CD4-positive, alpha-beta T cell treated with Interleukin-1 beta for 1 hour (primary cell): ENCODE measurements at places on chromosomes 1 and 21.

DNA sequence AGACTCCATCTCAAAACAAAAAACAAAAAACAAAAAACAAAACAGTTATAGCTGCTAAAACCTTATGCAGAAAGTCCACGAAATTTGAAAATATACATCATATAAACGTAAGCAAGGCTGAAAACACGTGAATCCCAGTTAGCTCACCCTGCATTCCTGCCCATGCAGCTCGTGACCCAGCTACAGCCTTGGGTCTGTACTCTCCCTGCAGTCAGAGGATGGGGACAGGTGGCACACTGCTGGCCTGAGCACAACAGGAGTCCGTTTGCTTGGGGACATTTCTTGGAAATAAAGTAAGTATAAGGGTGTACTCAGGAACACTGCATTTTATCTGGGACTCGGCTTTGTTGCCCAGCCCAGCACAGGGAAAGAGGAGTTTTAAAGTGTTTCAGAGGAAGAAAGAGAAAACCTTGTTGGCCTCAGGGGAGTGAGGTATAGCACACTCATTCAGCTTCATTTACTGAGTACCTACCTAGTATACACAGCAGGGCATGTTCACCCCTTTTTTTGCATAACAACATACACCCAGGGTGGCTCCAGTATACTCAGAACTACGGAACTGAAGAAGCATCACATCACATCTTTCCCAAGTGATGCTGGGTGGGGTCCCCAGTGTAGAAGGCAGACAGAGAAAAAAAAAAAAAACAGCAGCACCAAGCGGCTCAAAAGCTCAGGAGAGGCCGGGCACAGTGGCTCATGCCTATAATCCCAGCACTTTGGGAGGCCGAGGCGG is 44.1 kb downstream of the CAPZB start:
- no peak for DNase-seq

GRCh38 chr1:29644812-29645211 is 408.5 kb downstream of the PTPRU start:
- no peak for DNase-seq

GRCh38 chr1:34433099-34433498 is 256.4 kb downstream of the C1orf94 start:
- no peak for DNase-seq

GRCh38 chr1:14205066-14205465 is 393.4 kb upstream of the KAZN start:
- DNase-seq: no peak

- no peak for DNase-seq
Measured at GRCh38 chr1:97093741-97094140, 372.2 kb downstream of the PTBP2 start.

DNA sequence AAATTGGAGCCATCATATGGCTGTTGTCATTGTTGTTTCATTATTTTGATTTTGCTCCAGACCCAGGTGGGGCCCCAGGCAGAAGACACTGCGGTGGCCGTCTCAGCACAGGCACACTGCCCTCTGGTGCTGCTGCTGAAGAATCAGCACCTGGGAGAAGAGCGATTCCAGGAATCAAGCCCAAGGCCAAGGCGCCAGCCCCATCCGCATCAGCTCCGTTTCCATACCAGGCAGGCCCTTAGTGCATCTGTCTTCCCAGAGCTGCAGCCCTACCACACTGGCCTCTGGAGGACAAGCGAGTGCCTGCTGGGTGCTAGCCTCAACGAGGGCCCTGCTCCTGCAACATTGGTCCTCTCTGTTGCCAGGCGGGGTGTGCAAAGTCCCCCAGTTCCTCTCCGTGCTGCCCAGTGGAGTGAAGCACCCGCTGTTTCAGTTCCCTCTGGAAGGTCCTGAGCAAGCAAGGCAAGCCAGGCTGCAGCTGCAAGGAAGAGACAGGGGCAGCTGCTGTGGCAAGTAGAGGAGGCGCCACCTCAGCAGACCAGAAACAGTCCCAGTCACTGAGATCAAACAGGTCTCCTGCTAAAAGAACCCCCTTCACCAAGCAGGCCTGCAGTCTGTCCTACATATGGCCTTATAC is 5.2 kb downstream of the GRIK3 start:
- no peak for DNase-seq

DNA sequence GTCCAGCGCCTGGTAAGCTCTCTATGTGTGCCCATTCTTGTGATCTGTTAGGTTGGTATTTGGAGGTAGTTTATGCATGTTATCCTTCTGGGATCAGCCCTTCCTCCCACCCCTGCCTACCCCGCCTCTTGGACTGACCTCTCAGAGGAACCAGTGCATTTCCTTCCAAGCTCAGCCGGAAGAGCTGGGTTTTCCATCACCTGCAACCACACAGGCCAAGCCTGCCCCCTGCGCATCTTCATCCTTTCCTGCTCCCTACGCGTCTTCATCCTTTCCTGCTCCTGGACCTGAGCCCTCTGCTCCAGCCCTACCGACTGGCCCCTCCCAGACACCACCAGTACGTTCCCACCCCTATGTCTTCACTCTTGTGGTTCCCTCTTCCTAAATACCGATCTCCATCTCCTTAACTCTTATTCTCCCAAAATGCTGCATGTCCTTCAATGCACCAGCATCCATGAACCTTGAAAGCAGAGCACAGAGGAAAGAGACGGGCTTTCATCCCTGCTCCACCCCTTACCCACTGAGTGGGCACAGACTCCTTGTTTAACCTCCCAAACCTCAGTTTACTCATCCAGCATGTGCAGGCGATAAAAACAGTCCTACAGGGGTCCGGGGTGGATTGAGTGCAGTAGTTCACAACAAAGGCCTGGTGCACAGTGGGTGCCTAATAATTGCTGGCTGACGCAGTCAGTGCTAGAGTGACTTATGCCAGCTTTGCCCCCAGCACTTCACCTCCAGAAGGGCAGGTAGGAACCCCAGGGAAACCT is 526.3 kb downstream of the MATN1 start:
- DNase-seq: no peak
